ENCODE measurements at places on chromosomes 6 and 20. TPM values are rescaled to one million over a fixed set of nuclear protein-coding genes. Genes with fewer than 3 reads are reported as not detected.

LY6G6F gene
- total RNA-seq: not detected

GRM1 gene
- 0.07 TPM for total RNA-seq

GABRR1 gene
- total RNA-seq: 0.24 TPM

ZNF76 gene
- 26.0 TPM for total RNA-seq

HTR1E gene
- total RNA-seq: not detected

CSE1L gene
- 32.0 TPM for total RNA-seq

CD40 gene
- 14.9 TPM for total RNA-seq

LGSN gene
- total RNA-seq: not detected

- no peak for DNase-seq
These were observed 40.5 kb upstream of the OSTM1 start for GRCh38 chr6:108114841-108115597.

GRCh38 chr6:149433881-149434280 lies 33.8 kb downstream of the SUMO4 start:
- DNase-seq: no peak

DNA sequence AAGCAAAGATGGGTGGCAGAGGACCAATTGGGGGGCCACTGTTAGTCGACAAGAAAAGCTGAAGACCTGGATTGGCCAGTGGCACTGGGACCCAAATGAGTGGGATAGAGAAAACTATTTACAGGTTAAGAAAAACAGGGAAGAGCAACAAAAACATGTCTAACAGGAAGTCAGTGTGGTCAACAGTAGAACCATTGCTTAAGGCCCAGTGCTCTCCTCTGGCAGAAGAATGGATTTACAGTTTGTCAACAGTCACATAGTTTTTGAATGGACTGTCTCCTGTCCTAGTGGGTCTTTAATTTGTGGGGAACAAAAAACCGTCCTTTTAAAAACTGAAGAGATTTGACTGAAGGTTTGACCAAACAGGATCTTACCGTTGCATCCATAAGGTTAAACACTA lies 12.1 kb upstream of the WTAP start:
- no peak for DNase-seq

DNA sequence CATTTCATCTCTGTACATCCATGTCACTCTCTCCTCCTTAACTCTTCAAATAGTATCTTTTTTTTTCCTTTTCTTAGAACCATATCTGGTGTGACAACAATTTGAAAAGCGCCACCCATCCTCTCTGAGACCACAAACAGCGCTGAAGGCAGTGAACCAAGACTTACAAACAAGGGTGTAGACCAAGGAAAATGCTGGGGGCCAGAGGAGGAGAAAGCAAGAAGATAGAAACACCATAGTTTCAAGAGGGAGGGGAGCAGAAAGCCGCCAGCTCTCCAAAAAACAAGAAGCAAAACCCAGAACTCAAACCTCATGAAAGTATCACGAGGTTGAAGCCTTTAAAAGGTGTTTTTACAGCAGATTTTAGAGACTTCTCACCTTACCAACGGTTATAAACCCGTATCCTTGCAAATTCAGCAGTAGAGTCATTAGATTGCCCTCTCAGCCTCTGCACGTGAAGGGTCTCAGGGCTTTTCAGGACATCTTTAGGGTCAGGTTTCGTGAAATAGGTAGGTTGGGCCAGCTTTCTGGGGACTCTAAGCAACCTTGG lies 13.3 kb upstream of the RIPOR2 start:
- no peak for DNase-seq

GRCh38 chr6:146194434-146194833 lies 165.6 kb downstream of the GRM1 start:
- no peak for DNase-seq

DNA sequence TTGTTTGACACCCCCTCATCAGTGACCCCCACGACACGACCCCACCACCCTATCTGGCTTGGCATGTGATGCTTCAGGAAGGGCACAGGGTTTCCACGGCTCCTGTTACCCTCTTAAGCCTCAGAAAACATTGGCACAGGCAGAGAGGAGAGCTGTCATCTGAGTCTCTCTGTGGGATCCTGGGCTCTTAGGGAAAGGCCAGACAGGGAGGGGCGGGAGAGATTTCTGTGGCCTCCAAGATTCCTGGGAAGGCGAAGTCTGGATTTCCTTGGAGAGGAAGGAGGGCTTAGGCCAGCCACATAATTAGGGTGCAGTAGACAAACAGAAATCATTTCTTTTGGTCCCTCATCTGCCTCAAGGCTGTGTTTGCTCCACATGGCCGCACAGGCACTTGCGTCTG lies 191.6 kb upstream of the SNX9 start:
- DNase-seq: no peak

GRCh38 chr6:116579143-116579542 lies 7.8 kb downstream of the RWDD1 start:
- no peak for DNase-seq

GRCh38 chr20:33653218-33653899 lies 8.8 kb upstream of the C20orf144 start:
- DNase-seq: peak; percentile 82
